ENCODE measurements at places on chromosomes 7 and 10.

DNA sequence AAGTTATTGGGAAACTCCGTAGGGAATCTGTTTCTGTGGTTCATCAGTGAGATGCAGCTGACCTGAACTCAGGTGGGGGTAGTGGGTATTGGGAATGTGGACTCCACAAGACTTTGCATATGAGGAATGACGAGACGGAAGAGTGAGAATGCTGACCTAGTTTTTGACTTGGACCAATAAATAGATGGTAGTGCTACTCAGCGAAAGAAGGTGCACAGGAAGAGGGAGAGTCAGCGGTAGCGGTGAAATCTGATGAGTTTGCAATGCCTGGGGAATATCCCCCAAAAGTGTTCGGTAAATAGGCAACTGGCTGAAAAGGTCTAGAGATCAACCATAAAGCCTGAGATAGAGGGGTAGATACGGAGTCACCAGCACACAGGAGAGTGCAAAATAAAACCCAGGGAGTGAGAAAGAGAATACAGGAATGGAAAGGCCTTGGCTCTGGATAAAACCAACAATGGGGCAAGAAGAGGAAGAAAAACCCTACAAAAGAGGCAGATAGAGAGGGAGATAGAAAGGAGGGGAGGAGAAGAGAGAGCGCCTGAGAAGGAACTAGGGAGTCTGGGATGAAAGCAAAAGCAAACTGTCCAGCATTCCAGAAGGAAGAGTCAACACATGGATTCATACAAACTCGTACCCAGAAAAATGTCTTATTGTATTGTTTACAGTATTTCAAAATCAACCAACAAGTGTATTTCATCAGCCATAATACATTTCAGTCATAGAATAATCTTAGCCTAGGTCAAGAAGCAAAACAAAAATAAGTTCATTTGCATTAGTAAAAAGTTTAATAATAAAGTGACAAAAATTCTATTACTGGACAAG is 5.4 kb downstream of the ARHGAP21 start:
- DNase-seq: no peak

DNA sequence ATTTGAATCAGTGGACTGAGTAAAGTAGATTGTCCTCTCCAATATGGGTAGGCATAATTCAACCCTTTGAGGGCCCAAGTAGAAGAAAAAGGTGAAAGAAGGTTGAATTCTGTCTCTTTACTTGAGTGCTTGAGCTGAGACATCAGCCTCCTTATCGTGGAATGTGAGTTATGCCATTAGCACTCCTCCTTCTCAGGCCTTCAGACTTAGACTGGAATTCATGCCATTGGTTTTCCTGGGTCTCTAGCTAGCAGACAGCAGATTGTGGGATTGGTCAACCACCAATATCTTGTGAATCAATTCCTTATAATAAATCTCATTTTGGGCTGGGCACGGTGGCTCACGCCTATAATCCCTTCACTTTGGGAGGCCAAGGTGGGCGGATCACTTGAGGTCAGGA is 89.2 kb downstream of the CUL2 start:
- DNase-seq: no peak

DNA sequence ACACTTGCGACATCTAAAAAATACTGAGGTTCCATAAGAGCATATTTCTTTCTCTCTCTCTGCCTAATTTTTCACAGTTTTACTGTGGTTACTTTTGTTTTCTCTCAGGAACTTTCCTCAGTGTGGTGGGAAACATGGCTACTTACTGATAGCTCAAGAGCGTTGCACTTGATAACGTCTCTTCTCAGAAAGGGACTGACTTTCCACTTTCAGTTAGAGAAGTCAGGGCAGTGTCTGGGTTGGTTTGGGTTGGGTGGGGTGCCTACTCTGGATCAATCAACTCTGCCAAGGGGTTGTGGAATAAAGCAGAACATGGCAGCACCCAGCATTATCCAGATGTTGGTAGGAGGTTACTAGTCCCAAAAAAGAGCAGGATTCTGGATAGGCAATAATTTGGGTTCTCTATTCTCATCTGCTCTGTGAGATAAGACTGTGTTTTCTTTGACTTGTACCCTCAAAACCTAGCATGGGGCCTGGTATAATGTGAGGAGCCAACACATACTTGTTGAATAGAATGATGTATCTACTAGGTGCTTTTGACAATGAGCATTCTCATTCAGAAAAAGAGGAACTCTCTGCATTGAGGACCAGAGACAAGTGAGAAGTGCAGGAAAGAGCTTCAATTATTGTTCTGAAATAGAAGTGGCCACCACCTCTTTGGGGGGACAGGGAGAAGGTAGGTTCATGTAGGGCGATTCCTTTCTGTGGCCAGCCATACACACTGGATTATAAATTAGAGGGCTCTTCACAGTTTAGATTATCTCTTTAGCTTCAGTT is 315.7 kb downstream of the REEP3 start:
- DNase-seq: no peak

DNA sequence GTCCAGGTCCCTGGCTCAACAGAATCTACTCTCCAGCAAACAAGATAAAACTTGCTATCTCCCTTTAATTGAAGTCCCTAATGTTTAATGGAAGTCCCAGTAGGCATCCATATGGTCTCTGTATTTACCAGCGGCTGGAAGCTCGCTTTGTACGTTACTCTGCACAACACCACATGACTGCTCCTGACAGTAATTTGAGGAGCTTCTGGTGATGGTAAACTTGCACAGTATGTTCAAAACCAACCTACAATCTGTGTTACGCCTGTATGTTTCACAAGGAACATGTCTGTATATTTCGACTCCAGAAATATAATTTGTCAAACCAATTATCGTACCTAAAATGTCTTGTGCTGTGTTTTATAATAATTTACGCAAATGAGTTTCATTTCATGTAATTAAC is 4.4 kb upstream of the TECPR1 start:
- DNase-seq: no peak

DNA sequence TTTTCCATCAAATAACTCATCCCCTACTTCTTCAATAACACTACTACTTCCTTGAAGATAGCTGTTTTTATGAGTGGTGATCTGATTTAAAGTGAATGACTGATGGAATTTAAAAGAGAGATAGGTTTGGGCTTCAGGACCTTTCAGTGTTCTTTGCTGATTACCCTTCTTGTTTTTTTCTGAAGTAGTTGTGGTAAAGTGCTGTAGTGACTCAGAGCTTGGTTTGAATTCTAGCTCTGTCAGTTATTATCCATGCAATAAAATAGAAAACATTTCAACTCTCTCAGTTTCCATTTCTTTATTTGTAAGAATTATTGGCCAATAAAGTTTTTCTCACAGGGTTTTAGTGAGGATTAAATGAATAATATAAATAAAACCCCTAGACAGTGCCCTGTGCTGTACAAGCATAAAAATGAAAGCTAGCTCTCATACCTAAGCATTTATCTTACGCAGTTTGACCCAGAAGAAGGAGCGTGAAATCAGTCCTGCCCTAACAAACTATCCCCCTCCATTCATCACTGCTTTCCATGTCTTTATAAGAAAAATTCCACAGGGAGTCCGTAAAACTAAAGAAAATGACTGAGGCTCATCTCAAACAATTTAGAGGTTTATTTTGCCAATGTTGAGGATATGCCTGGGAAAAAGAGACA is 25.1 kb upstream of the AKAP9 start:
- no peak for DNase-seq

GRCh38 chr7:37683246-37684120 is at the start of gene GPR141:
TSS of gene GPR141 (plus strand) at chr7:37683766. CDS start at chr7:37740394, 56,628 bp downstream.
- DNase-seq: no peak

- no peak for DNase-seq
These were observed 228.6 kb upstream of the TMEM72 start for GRCh38 chr10:44682507-44682906.

DNA sequence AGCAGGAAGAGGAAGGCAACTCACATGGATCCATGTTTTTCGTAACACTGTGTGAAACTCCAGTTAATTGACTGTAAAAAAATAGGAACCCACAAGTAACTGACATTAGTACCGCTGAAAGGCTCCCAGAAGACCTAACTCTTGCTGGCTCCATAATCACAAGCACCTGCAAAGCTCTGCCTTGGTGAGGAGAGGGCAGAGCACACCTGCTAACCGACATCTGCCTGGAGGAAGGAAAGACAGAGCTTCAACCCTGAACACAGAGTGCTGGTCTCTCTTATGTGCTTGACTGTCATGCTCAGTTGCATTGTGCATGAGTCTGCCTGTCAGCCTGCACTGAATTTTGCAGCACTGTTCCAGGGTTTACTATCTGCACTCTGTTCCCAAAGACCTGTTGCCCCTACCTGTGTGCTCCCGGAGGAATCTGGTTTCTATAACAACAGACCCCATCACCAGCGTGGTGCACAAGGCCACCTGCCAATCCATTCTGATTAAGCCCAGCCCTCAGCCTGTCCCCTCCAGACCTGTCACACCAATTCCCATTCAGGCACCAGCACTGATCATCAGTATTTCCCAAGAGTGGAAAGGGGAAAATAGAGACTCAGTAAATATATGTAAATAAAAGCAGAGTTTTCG is 63.1 kb upstream of the ANKRD1 start:
- DNase-seq: no peak

DNA sequence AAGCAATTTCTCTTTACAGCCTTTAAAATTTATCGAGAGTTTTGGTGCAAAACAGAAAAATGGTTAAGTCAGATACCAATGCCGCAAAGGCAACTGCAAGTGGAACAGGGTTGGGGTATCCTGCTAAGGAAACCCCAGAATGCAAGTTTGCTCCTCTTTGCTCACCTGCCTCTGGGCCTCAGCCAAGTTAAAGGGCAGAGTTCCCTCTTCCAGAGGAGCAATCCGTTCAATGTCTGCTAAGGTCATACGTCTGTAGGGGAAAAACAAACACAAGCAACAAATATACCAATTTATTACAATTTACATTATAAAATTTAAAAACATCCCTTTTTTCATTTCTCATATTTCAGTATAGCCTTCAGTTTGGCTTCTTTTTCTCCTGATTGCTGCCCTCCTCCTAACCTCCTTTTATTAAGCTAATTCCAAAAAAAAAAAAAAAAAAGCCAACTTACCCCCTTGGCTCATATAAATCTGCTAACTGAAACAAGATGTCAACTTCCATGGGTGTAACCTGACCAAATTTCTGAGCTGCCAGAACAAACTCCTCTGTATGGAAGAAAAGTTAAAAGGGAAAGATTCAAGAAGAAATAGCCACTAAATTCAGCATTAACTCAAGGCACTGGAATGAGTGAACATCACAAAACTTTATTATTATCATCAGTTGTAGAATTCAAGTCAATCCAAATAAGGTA is 132.6 kb downstream of the SLC25A13 start:
- DNase-seq: no peak

- no peak for DNase-seq
These were observed 6.4 kb downstream of the DNAJB9 start for GRCh38 chr7:108576116-108576515.

GRCh38 chr10:4918236-4918635 is 45.0 kb upstream of the AKR1C1 start:
- DNase-seq: no peak
